Esophagus squamous epithelium (tissue), 5 donors: ENCODE measurements at places on chromosomes 6 and 20.

- DNase-seq, result no peak
Observed at GRCh38 chr6:122676146-122676545, 65.9 kb downstream of the PKIB start.

DNA sequence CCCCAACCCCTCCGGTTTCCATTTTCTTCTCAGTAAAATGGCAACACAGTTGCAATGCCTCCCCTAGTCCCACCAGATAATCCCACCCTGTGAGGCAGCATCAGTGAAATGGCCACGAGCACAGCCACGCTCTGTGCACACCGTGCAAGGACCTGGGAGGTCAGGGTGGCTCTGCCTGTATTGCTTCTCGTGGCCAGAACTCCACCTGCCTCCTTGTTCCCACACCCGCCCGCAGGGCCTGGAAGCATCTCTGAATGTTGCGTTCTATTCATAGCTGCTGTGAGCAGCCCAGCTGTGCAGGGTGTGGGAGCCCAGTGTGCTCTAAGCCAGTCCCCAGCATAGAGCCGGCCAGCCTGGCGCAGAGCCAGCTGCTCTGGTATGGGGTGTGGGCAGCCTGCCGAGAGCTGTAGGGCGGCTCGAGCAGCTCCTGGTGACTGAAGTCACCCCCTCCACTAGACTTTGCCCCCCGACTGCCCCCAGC, 161.1 kb downstream of the DLL1 start:
- DNase-seq, result no peak

GRCh38 chr6:160735523-160735922, 33.5 kb downstream of the PLG start:
- no peak for DNase-seq

DNA sequence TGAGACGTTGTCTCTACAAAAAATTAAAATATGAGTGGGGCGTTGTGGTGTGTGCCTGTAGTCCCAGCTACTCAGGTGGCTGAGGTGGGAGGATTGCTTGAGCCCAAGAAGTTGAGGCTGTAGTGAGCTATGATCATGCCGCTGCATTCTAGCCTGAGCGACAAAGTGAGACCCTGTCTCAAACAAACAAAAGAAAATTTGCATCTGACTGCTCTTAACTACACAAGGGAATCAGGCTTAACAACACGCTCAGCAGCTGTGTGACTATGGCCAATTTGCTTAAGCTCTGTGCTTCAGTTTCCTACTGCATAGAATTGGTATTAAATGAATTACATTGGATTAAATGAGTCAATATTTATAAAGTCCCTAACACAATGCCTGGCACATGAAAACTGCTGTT, 24.3 kb upstream of the MRPS10 start:
- DNase-seq, result no peak

DNA sequence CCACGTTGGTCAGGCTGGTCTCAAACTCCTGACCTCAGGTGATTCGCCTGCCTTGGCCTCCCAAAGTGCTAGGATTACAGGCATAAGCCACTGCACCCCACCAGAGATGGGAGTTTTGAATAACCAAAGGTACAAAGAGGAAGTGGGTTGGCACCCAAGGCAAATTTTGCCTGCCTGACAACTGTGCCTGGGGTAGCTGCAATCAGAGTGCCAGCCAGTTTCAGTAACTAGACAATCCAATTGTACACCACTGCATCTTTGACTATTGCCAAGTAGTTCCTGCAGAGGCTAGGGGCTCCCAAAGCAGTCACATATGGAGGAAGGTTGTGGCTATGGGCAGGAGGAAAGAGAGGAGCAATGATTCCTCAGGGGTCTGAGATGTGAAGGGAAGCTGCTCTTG, 16.6 kb downstream of the ZC3H12D start:
- no peak for DNase-seq

DNA sequence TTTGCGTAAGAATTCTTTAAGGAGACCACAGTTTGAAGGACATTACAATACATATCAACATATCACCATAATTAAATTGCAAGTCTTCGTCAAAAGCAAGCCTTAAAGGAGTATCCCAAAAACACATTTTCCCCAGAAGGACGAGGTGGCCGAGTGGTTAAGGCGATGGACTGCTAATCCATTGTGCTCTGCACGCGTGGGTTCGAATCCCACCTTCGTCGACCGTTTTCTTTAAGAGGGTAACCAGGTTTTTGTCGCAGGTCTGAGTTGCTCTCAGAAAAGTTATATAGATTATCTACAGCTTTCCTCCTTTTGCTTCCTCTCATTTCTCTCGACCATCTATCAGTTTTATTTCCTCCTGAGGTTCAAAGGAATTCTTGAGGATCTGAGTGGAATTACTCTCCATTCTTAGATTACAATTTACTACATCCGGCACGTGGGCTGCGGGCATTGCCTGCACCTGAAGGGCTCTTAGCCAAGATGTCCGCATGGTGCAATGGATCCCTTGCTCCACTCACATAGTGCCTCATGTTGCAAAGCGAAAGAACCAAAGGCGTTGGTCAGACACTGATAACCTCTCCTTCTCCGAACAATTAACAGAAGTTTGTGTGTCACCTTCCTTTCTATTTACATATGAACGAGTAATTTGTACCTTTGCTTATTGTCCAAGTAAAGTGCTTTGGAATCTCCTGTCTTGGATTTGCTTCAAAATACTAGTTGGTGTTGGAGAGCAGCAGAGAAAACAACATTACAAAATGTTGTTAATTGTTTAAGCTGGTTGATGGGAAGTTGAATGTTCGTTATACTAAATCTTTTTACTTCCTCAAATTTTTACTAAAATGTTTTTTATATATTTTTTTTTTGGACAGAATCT, 14.0 kb downstream of the POM121L2 start:
- no peak for DNase-seq

GRCh38 chr6:115838763-115839401, 221.8 kb downstream of the FRK start:
- DNase-seq, result no peak

- DNase-seq, result no peak
Observed at GRCh38 chr6:110530671-110531070, 54.3 kb upstream of the SLC22A16 start.

DNA sequence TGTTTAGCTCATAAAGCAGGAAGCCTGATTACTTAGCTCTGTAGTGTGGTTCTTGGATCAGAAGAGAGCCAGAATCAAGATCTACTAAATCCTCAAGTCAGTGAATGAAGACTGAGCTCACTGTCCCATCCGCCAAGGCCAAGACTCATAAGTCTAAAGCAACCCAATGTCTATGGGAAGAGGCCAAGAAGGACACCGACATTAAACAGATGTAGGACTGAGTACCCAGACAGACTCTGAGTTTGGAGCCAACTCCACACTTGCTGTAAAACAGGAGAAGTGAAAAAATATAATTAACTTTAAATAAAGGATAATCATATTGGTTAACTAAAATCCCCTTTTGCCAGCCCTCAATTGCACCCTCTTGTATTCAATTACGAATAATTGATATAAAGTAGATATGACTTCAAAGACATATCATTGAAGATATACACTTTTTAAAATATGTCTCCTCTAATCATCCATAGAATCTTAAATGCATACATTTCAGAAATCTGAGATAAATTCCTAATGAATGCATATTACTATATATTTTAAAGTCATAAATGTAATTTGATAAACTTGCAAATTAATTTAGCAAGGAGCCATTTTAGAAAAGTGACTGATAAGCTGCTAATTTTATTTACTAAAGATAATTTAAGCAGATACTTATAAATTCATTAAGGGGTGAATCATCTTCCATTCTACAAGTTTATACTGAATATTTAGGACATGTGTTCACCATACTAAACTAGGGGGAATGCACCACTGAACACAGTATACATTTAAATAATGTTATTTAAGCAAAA, 617.0 kb upstream of the ARID1B start:
- no peak for DNase-seq

GRCh38 chr6:9623228-9623832, 791.5 kb downstream of the TFAP2A start:
- DNase-seq, result no peak
